ENCODE measurements at places on chromosomes 12 and 14.

DNA sequence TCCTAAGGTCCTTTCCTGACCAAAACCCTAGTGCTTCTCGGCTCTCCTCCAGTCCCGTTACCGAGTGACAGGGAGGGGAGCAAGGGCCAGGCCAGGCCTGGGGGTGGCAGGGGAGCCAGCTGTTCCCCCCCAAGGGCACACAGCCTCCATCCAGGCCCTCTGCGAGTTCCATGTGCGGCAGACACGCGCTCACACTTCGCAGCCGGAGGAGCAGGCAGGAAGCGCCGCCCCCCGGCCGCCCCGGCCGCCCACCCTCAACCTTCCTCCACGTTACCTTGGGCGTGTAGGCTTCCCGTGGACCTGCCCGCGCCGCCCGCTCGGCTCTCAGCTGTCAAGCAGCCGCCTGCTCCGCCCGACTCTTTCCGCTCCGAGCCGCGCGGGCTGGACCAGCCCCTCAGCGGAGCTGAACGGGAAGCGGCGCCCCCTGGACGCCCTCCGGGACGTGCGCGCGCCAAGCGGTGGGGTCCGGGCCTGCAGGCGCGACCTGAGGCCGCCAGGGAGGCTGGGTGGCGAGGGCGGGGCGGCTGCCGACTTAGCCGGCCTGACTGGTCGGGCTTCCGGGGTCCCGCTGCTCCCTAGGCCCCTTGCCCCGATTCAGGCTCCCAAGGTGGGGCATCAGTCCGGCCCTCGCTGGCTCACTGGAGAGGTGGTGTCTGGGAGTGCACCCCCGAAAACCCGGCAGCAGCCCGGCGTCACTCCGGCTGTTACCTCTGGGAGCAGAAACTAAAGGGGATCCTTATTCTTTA is at the start of gene CRACR2A:
CRACR2A (minus strand) TSS at position 369 of the 746 bp plus-strand sequence. CDS start 56,110 bp downstream, outside the sequence.
- DNase-seq, result peak; percentile 16

DNA sequence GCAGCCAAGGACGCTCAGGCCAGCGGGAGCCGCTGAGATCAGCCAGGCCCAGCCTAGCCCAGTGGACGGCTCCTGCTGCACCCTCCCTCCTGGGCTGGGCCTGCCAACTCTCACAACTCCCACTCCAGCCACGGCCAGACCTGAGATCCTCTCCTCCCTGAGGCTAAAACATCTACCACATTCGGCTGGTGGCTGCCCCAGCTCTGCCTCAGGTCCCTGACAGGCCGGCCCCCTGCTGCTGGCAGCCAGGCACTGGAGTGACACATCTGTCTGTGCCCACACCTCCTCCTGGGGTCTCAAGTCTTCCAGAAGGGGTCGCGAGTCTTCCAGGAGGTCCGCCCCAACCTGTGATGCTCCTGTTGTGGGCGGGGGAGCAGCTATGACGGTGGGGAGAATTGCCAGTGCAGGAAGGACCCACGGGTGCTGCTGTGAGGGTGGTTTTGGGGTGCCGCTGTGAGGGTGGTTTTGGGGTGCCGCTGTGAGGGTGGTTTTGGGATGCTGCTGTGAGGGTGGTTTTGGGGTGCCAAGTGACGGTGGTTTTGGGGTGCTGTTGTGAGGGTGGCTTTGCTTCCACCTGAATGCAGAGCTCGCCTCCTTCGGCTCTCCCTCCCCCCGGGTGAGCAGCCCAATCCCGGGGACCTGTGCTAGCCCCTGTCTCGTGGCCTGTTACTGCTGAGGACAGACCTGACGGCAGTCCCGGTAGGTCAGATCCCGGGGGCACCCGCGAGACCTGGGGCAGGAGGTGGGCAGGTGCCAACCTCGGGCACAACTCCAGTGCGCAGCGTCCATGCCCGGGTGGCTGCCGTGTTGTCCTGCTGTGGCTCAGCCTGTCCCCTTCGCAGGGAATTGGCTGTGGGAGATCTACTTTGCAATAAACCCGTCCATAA is 27.5 kb upstream of the C14orf180 start:
- no peak for DNase-seq

DNA sequence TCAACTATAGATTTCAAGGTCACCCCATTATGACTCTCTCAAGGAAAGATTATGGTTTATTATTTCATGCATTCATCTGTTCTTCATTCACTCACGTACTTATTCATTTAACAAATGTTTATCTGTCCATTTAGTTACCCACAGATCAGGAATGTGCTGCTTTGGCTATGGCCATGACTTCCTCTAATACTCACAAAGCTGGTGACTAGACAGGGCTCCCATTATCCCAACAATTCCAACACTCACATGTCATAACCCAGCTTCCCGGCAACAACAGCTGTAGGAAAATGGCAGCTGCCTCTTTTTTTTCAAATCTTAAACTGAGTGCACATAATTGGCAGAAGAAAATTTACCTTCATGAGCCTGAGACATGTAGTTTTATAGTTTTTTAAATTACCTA is 190.8 kb upstream of the CCDC196 start:
- DNase-seq, result no peak

- DNase-seq, result no peak
These were observed 696 bp upstream of the GPHN start for GRCh38 chr14:66507181-66507721.

DNA sequence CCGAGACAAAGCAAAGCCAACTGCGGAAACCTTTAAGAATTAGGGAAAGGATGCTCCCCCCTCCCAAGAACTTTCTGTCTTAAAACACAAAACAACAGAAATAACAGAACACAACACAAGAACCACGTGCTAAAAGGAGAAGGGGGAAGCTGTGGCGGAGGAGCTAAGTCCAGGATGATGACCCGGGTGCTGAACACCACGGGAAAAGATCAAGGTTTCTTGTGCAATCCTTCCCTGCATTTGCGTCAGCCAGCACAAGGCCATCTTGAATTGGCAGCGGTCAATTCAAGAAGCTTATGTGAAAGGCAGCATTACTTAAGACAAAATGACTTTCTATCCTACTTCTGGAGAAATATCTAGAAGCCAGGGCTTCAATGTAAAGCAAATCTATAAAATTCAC is 11.0 kb upstream of the CREBL2 start:
- no peak for DNase-seq

DNA sequence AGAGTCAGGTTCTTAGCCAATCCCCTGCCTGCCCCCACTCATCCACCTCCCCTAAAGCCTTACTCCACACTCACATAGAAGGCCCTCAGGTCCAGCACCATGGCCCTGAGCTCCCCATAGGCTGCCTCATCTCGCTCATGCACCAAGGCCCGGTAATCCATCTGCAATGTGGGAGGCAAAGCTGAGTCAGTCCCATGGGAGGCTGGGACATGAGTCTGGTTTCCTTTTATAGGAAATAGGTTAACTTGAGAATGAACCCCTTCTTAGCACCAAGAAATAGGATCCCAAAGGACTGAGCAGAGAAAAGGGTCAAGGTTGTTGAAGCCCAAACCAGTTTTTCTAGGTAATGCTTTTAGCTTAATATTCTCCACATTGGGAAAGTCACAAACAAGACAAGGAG is 2.1 kb upstream of the EMC9 start:
- no peak for DNase-seq

DNA sequence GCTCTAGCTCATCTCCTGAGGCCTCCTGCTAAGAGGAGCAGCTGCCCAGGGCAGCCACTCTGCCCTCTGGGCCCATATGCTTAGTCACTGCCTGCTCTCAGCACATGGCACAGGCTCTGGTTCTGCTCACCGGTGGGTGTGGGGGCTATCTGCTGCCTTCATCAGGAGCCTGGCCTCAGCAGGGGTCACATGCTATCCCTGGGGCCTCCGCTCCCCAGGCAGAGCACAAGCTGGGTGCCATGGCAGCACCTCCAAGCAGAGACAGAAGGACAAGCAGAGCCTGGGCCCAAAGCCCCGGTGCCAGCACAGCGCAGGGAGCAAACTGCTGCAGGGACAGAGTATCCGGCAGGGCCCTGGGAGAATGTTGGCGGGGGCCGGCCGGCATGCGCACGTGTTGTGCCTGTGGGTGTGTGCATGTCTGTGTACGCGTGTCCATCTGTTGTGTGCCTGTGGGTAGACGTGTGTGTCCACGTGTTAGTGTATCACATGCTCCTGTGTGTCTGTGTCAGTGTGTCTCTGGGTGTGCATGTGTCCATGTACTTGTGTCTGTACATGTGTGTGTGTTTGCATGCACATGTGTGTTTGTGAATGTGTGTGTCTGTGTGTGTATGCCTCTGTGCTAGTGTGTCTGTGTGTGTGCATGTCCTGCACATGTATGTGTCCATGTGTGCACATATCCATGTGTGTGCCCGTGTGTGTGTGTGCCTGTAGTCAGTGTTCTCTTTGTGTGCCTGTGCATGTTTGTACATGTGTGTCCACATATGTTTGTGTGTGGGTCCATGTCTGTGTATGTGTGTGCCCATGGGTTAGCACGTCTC is 326.9 kb downstream of the TMEM121 start:
- DNase-seq, result no peak

GRCh38 chr14:60602291-60602690 is 47.0 kb downstream of the SIX1 start:
- no peak for DNase-seq

DNA sequence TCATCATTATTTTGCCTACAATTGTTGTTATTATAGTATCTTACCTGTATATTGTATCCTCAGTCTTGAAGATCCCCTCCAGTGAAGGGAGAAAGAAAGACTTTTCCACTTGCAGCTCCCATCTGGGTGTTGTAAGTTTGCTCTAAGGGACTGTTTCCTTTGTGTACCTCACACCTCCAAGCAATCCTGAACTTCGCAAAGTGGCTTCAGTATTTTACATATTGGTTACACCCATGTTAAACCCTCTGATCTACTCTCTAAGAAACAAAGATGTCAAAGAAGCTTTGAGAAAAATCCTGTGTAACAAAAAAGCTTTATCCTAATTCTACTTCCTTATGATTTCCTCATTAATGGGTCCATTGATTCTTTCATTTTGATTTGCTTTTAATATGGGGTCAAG is 10.1 kb upstream of the OR9K2 start:
- no peak for DNase-seq

All from bone marrow (tissue), 2 donors.